KG1 (cell line): ENCODE measurements at places on chromosomes 11 and 22.
A peak's percentile ranks its signal among the peaks of the same experiment; 100 is the strongest.

DNA sequence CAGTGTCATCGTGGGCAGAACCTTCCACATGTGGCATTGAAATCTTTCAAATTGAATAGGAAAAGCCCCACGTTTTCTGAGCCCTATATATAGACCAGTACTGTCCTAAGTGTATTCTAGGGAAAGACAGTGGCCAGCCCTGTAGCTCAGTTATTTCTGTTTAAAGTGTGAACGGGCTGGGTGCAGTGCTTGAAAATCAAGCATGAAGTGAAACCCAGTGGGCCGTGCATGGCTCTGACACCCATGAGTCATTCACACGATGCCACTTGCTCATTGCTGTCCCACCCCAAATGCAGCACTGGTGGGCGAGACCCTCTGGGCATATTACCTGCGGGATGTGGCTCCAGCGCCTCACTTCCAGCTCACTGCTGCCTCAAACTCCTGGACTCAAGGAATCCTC lies 29.8 kb upstream of the CCDC188 start:
- DNase-seq = no peak

- no peak for DNase-seq
Observed at GRCh38 chr11:93287434-93287833, 43.1 kb upstream of the DEUP1 start.

GRCh38 chr11:119504371-119504770 lies 81.4 kb upstream of the THY1 start:
- no peak for DNase-seq

- peak; percentile 65 for DNase-seq
Observed at GRCh38 chr22:50621356-50621880, 6.5 kb downstream of the ARSA start.

- DNase-seq = no peak
Observed at GRCh38 chr11:73872749-73873357, 3.8 kb downstream of the COA4 start.

GRCh38 chr11:115148691-115149090 lies 355.5 kb downstream of the CADM1 start:
- DNase-seq = no peak

DNA sequence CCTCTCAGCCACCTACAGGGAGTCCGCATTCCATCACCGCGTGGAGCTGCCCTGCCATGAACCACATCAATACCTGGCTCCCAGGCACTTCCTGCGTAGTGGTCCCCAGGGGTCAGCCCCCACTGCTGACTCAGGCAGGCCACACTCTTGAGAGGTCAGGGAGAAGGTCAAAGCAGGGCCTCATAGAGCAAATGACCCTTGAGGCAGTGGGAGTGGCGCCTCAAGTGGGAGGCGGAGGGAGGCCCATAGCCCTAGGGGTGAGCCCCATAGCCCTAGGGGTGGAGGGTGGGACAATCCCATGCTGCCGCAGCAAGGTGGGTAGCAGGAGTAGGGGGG lies 5.0 kb downstream of the PRDX5 start:
- no peak for DNase-seq

- no peak for DNase-seq
Observed at GRCh38 chr11:113894421-113894996, 10.1 kb upstream of the HTR3B start.

- DNase-seq = no peak
Observed at GRCh38 chr11:128603003-128603696, 15.8 kb upstream of the ETS1 start.
